T-helper 1 cell treated with Interleukin-12 subunit alpha and Interleukin-12 subunit beta and Interleukin-4 antibody, amounts not matched to agents 30 ng/mL and 1 ng/mL, for 36 hours (primary cell): ENCODE measurements at places on chromosomes 6 and 20. TPM values are rescaled to one million over a fixed set of nuclear protein-coding genes. Genes with fewer than 3 reads are reported as not detected.

EHMT2 gene
- 61.0 and 61.6 TPM in 2 replicates for total RNA-seq

CRYBG1 gene
- 15.4 and 16.9 TPM in 2 replicates for total RNA-seq

ADAT2 gene
- 19.5 and 22.6 TPM in 2 replicates for total RNA-seq

CNR1 gene
- not detected in 2 replicates for total RNA-seq

TRDN gene
- not detected in 2 replicates for total RNA-seq

GLP1R gene
- not detected in 2 replicates for total RNA-seq

MICA gene
- 12.4 and 12.8 TPM in 2 replicates for total RNA-seq

OPN5 gene
- total RNA-seq, result not detected in 2 replicates

ZNF184 gene
- total RNA-seq, result 11.3 and 11.4 TPM in 2 replicates

IRF4 gene
- 216 and 221 TPM in 2 replicates for total RNA-seq

MEI4 gene
- total RNA-seq, result not detected in 2 replicates

SLC35D3 gene
- total RNA-seq, result not detected in 2 replicates

HLA-DRB1 gene
- total RNA-seq, result 170 and 173 TPM in 2 replicates

ZNF311 gene
- total RNA-seq, result 0.44 and 0.66 TPM in 2 replicates

NRSN1 gene
- total RNA-seq, result not detected in 2 replicates

SLC22A2 gene
- total RNA-seq, result not detected in 2 replicates

TMEM74B gene
- total RNA-seq, result 0.25 TPM in 1 of 2 replicates, not detected in the other

TSPO2 gene
- not detected in 2 replicates for total RNA-seq

THBS2 gene
- total RNA-seq, result not detected in 2 replicates

ARMC12 gene
- total RNA-seq, result 0.66 and 0.88 TPM in 2 replicates

CCM2L gene
- total RNA-seq, result not detected in 2 replicates

HNF4A gene
- not detected in 2 replicates for total RNA-seq

COL10A1 gene
- not detected in 2 replicates for total RNA-seq

SRSF12 gene
- total RNA-seq, result not detected in 2 replicates

MCCD1 gene
- total RNA-seq, result not detected in 2 replicates

TCF19 gene
- 67.2 and 67.6 TPM in 2 replicates for total RNA-seq

POM121L2 gene
- total RNA-seq, result not detected in 2 replicates

PTCHD4 gene
- not detected in 2 replicates for total RNA-seq

PIGU gene
- 20.5 and 21.9 TPM in 2 replicates for total RNA-seq

HLA-DRA gene
- total RNA-seq, result 240 and 242 TPM in 2 replicates

SULF2 gene
- 0.71 and 0.83 TPM in 2 replicates for total RNA-seq

PPIL6 gene
- 0.29 TPM in 1 of 2 replicates, not detected in the other for total RNA-seq

BMP5 gene
- not detected in 2 replicates for total RNA-seq

AHI1 gene
- total RNA-seq, result 18.4 and 19.5 TPM in 2 replicates

DHX35 gene
- 9.7 and 9.8 TPM in 2 replicates for total RNA-seq

OTOR gene
- total RNA-seq, result not detected in 2 replicates

MACROD2 gene
- total RNA-seq, result not detected in 2 replicates
